ENCODE measurements at places on chromosomes 13 and 19.

DNA sequence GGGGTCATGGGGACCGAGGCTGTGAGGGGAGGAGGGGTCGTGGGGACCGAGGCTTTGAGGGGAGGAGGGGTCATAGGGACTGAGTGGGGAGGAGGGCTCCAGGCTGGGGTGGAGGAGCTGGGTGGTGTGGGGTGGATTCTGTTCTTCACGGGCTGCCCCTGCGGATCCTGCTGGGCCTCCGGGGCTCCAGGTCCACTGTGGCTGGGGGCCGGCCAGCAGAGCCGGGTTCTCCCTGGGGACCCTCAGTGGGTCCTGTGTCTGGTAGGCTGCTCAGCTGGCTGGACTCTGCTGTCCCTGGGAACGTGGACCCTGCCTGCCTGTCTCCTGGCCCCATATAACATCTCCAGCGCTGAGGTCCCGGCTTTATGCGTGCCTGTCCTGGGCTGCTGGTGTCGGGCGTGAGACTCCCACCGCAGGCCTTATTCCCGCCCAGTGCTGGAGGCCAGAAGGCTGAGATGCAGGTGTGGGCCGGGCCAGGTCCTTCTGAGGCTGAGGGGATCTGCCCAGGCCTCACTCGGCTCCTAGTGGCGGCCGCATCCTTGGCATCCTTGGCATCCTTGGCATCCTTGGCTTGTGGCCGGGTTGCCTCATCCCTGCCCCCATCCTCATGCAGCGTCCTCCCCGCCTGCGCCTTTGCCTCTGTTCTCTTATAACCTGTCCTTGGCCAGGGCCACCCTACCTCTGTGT is 19.8 kb upstream of the GNA15 start:
- DNase-seq = no peak

- DNase-seq = peak; percentile 25
These were observed at the start of gene RINL for GRCh38 chr19:38877781-38878574. TSS of gene RINL (minus strand) at chr19:38878275. CDS start at chr19:38876742, 1,533 bp downstream.

GRCh38 chr13:19759669-19760068 is 23.1 kb downstream of the PSPC1 start:
- DNase-seq = no peak

DNA sequence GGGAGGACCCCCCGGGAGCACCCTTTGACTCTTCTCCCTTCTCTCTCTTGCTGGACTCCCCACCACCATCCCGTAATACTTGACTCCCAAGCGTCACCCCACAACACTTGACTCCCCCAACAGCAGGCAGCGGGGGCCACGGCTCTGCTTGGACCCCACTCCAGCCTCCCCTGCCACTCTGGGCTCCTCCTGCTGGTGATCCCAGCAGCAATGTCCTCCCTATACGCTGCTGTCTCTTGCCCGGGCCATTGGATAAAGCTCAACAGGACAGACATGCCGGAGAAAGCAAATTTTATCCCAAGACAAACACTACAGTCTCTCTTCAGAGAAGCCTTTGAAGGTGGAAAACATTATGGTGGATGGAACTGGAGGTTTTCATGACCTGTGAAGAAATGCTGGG is 20.4 kb upstream of the AMER2 start:
- DNase-seq = no peak

DNA sequence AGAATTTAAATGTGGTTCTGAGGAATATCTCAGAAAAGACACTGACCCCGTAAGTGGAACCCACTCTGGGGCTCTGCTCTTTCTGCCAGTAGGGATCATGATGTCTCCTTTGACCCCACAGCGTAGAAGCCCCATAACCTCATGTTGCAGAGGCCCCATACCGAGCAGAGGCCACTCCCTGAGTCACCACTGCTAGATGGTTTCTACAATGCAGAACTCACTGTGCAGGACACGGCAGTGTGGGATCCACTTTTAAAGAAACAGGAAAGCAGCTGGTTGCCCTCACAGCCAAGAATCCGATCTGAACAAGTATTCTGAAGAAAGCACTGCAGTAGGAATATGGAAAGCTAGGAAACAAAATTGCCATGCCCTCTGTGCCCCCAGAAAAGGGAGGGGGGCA is 4.2 kb downstream of the SLC7A1 start:
- DNase-seq = no peak

DNA sequence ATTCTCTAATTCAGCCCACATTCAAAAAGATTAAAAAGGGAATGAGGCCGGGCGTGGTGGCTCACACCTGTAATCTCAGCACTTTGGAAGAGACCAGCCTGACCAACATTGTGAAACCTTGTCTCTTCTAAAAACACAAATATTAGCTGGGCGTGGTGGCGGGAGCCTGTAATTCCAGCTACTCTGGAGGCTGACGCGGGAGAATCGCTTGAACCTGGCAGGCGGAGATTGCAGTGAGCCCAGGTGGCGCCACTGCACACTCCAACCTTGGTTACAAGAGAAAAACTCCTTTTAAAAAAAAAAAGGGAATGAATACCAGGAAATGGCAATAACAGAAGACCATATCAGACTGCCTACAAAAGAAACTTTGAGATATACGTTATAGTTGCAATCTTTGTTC is 1244.5 kb downstream of the PCDH9 start:
- DNase-seq = no peak

DNA sequence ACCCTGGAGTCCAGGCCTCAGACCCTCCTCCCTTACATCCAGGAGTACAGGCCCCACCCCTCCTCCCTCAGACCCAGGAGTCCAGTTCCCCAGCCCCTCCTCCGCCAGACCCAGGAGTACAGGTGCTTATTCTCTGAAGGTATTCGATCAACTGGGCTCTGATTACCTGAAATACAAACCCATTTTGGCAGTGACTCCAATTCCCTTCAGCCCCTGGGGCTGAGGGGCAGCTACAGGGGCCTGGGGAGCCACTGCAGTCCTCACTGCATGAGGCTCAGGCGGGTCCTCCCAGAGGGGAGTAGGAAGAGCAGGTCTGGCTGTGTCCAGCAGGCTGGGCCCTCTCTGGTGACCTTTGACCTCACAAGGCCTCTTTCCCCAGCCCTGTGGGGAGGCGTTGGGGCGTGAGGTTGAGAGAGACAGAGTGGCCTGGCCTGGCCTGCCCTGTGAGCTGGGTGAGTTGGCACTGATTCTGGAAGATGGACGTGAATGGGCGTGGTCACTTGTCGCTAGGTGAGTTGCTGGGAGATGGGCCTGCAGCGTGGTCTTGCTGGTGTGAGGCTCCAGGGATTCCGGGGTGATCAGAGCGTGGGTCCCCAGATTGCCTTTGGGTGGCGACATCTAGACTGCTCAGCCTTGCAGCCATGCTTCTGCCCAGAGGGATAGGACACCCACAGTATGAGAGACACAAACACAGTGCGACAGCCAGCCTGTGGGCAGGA is 3.1 kb downstream of the BCAT2 start:
- no peak for DNase-seq

DNA sequence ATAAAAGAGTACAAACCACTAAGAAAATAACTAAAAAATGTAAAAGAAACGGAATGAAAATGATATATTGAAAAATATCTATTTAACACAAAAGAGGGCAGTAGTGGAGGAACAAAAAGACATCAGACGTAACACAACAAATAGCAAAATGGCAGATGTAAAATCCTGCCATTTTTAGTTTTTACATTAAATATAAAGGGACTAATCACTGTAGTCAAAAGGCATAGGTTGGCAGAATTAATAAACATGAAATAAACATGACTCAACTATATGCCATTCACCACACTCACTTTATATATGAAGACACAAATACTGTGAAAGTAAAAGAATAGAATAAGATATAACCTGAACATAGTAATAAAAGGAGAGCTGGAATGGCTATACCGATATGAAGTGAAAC is 11.0 kb downstream of the MTUS2 start:
- DNase-seq = no peak

GRCh38 chr19:36246006-36246481 is 31.1 kb downstream of the ZNF146 start:
- no peak for DNase-seq

- no peak for DNase-seq
These were observed 536 bp upstream of the AKAP8 start for GRCh38 chr19:15379999-15380647.

- DNase-seq = no peak
These were observed 165.8 kb downstream of the DCLK1 start for GRCh38 chr13:35965226-35965927.

DNA sequence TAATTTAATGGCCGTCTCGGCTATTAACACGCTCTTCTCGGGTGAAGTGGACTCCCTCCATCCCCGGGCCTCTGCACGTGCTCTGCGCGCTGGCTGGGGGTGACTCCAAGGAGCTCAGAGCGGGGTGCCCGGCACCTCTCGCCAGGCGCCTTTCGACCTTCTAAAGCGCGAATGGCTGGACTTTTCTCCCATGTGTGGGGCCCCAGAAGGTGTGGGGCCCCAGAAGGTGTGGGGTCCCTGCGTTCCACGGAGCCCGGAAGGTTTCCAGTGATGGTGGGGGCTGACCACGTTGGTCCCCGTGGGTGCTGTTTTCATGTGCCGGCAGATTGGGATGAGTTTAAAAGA is 3.3 kb upstream of the ALOX5AP start:
- no peak for DNase-seq

DNA sequence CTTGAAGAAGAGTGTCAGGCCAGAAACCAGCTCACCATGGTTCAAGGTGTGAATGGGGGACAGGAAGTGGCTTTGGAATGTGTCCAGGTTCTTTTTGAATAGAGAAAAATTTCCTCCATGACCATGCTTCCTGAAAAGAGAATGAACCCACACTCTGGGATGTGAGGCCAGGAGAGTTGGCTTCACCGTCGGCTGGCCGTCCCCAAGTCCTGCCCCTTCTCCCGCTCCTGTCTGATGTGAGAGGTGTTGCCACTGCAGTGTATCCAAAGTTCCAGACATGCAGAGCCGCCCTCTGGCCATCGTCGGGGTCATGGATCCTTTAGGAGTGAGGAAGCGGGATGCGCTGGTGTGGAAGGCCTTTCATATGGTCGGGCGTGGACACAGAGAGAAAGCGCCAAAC is 101.2 kb downstream of the COL4A2 start:
- DNase-seq = no peak

DNA sequence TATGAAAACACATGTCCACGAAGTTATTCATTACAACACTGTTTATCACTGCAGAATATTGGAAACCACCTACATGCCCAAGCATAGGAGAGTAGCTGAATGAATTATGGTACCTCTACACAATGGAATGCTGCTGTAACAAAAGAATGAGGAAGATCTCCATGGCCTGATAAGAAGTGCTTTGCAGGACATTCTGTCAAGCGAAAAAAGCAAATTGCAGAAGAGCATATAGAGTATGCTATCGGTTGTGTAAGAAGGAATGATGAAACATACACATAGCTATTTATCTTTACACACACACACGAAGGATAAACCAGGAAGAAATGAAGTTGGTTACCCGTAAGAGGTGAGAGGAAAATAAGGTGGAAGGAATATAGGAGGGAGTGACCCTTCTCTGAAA is 37.5 kb upstream of the CEACAM20 start:
- DNase-seq = no peak

DNA sequence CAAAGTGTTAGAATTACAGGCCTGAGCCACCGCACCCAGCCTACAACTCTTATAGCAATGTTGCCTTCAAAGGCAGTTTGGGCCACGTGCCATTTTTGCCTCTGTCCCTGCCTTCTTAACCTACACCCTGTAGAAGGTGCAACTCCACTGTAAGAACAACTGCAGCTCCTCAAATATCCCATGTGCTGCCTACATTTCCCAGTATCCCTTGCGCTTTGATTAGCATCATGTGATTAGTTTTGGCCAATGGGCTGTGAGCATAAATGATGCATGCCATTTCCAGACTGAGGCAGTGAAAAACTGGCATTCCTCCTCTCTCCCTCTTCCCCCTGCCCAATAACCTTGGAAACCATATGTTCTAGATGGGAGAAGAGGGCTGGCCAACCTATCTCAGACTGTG is 75.2 kb upstream of the MRI1 start:
- DNase-seq = no peak

GRCh38 chr19:20928371-20928770 is 5.3 kb downstream of the ZNF85 start:
- no peak for DNase-seq

DNA sequence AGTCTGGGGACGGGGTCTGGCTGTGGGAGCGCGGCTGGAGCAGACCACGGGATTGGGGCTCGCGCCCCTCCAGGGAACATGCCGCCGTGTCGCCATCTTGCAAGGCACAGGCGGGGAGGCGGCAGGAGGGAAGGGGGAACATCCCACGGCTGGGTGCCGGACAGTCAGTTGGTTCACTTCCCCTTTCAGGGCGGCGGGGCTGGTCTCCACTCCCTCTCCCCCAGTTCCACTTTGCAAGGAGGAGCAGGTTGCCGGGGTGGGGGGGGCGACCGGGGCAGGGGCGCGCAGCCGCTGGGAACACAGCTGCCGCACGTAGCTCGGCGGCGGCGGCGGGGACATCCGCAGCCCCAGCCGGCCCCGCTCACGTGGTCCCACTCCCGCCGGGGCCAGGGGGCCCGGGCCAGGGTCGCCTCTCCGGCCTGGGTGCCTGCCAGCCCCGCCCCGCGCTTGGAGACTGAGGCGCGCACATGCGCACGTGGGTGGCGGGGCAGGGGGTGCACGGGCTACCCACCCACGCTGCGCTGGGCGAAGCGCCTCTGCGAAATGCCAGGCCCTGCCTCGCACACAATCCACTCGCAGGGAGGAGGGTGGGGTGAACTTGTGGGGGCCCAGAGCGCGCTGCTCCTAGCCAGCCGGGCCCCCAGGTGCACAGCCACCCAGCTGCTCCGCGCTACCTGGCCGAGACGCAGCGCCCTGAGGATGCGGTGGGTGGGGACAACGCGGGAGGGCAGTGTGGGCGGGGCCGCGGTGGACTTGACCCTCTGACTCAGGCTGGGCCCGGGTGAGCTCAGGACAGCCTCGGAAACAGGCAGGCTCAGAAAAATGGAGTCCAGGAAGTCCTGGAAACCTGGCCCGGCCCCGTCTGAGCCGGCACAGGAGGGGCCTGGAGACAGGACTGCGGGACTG is 6.4 kb downstream of the KLF16 start:
- no peak for DNase-seq

DNA sequence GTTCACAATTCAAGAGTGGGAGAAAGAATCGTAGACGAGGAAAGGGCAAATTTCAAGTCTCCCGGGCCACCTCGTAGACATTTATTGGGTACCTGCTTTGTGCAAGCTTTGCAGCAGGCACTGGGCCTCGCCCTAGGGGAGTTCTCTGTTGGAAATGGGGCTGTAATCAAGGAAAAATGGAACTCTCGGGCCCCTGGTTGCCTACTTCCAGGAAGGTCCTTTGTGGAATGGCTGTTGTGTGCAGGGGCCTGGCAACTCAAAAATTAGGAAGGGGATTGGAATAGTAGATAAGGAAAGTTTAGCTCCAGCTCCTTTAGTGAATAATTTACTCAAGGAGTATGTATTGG is 612 bp downstream of the ZNF526 start:
- DNase-seq = no peak

- peak; percentile 30 for DNase-seq
These were observed 292.1 kb downstream of the SPRY2 start for GRCh38 chr13:80048802-80049201.

DNA sequence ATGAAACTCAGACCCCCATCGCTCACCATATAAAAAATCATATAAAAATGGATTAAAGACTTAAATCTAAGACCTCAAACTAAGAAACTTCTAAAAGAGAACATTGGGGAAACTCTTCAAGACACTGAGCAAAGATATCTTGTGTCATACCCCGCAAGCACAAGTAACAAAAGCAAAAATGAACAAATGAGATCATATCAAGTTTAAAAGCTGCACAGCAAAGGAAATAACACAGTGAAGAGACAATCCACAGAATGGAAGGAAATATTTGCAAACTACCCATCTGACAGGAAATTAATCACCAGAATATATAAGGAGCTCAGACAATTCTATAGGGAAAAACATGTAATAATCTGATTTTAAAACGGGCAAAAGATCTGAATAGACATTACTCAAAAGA is 808.3 kb downstream of the LIG4 start:
- DNase-seq = no peak

GRCh38 chr13:58587183-58587582 is 955.6 kb downstream of the PCDH17 start:
- no peak for DNase-seq

All from stimulated activated CD4-positive, alpha-beta T cell treated with anti-CD3 and anti-CD28 coated beads, TNF-alpha, amount 100 ng/mL, for 1 hour (primary cell).